ENCODE measurements at places on chromosomes 3 and 15.
A peak's percentile ranks its signal among the peaks of the same experiment; 100 is the strongest.

DNA sequence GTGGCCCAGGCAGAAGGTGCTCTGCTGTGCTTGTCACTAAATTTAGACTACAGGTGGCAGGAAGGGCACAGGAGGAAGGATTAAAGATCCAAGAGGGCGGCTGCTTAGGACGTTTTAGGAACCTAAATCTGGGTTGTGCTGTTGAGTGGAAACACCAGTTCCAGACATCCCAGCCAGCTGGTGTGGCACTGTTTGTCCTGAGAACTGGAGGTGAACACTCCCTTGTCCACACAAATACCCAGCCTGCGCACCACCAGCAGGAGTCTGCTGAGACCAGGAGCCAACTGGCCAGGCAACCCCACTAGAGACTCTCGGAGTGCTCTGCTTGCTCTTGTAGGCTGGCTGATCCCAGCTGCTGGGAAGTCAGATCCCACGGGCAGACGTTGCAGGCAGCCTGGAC lies 30.3 kb upstream of the UACA start:
- DNase-seq: no peak

GRCh38 chr3:10492364-10493201 lies 12.8 kb downstream of the ATP2B2 start:
- no peak for DNase-seq

DNA sequence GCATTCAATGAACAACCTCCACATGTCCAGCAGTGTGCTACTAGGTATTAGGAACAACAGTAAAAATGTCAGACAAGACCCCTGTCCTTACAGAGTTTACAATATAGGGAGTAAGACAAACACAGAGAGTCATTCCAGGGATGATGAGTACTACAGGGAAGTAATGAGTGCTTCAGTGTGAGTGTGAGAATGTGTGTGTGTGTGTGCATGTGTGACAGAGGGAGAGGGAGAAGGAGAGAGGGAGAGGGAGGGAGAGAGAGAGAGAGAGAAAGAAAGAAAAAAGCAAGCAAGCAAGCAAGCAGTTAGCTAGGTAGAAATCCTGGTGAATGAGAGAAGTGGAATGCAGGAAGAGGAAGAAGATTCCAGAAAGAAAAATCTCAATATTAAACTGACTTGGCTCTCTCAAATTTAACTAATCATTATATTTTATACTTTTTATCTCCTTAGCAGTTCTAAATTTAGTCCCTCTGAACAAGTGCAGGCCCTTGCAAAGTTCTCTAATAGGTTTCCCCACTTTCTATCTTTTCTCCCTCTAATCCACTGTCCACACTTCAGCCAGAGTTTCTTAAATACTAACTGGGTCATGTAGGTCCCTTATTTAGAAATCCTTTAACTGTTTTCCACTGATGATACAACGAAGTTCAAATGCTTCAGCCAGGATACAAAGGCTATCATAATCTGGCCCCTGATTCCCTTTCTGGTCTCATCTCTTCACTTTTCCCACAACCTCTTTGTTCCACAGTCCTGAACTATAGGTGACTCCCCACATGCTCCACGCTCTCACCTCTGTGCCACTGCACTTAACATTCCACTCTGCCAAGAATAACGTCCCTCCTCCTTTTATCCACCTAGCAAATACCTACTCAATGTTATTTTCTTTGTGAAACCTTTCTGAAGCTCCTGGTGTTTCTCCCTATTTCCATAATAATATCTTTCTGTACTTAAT lies 10.3 kb downstream of the DCBLD2 start:
- DNase-seq: no peak

DNA sequence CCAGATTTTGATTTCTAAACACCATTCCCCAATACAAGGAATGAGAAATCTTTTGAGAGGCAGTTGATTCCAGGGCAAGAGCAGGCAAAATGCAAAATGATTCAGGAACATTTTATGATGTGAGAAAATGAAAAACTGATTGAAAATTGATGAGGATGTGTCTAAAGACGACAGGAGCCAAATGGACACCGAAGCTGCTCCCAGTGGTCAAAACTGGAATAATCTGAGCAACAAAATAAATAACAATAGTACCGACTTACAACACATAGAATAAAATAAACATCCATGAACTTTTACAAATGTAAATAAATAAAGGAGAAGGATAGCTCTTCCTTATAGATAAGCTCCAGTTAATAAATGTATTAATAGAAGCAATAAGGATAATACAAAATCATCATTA lies 186.8 kb downstream of the OCA2 start:
- DNase-seq: no peak

- no peak for DNase-seq
Measured at GRCh38 chr3:195758721-195759353, 38.1 kb downstream of the MUC20 start.

GRCh38 chr3:122679882-122680474 lies 661 bp upstream of the PARP14 start:
- DNase-seq: peak; percentile 16

GRCh38 chr3:104594491-104594890 lies 772.2 kb upstream of the ALCAM start:
- no peak for DNase-seq

DNA sequence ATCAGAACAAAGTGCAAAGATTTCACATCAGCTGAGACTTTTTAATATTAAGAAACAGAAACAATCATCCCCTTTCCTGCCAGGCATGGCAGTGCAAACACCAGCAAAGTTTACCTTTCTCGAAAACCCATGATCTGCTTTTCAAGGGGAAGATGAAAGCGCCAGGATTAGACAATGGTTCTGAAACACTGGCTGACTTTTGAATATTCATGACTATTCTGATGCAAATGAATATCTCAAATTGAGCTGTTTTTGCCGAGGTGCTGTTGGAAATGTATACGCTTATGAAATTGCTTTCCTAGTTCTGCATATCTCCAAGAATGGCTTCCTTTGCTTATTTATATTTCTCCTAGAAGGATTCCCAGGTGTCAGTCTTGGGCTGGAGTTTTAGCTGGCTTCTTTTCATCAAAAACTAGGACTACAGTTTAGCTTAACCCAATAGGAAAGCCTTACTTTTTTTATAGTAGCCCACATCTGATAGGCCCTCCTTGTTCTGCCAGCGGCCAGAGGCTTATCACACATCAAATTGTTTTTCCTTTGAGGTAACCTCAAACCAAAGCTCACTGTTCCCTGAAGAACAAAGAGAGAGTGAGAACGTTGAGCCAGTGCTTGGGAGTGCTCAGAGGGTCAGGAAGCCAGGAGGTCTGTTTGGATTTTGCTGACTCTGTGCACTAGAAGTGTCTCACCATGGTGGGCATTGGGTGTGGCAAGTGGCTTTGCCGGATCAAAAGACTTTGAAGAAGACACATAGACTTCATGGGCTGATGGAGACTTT lies 74.0 kb upstream of the PLCL2 start:
- DNase-seq: no peak

DNA sequence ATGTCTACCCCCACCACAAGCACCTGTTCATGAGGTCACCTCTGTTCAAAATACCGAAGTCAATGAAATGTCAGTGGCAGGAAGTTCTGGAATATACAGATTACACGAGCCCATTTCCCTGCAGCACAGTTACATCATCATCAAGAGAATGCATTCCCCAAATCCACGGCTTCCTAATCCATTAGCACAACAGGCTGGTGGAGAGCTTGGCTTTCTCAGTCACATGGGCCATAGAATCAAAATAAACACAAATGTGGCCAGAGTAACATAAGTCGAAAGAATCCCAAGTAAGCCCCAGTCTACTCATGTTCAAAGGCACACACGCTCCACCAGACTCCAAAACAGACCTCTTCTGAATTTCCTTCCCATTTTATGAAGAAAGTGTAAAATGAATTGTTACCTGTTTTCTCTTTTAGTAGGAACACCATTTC lies 419.3 kb downstream of the MAGI1 start:
- DNase-seq: no peak

GRCh38 chr15:67652586-67652985 lies 110.1 kb downstream of the MAP2K5 start:
- DNase-seq: no peak

DNA sequence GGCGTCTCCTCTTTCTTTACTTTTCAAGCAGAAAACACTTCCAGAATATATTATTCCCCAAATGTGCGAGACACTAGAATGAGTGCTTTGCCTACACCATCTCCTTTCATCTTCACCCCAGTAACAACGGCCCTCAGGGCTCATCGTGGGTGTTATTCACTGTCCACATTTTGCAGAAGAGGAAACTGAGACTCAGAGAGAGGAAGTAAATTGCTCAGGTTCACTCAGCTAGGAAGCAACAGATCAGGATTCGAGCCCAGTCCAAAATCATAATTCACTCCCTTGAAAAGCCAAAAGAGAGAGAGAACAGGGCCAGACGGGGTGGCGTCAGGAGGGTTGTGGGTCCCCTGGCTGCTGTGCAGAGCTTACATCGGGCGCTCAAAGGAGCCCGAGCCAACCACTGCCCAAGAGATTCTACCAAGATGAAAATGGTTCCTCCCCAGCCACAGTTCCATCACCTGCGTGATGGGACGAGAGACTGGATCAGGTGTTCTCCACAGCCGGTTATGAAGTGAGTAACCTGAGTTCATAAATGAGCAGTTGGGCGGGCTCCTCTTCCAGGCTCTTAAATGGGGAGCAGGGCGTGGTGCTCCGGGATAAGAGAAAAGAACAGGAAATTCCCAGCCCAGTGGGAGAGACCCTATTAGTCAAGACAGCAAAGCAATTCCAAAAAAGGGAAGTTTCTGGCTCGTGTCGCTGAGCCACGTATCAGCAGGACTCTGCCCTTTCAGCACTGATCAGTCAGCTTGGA lies 48.6 kb upstream of the FLNB start:
- no peak for DNase-seq

GRCh38 chr15:73996267-73996666 lies 1.8 kb downstream of the PML start:
- no peak for DNase-seq

GRCh38 chr3:191728186-191728585 lies 267.2 kb downstream of the PYDC2 start:
- DNase-seq: no peak

DNA sequence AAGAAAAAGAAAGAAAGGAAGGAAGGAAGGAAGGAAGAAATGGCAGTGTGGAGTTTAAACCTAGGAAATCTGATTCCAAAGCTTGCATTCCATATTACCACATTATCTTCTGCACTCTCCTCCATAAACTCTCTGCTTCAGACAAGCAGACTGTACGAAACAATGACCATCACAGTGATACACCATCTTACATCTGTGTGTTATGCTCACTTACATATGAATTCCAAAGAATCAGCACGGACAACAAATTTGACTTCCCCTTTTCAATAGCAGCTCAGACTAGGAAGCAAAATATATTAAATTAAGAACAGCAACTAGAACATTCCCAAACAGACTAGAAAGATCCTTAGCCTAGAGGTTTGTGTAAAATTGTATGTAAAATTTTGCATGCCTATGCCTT lies 18.0 kb upstream of the PPM1L start:
- DNase-seq: no peak

DNA sequence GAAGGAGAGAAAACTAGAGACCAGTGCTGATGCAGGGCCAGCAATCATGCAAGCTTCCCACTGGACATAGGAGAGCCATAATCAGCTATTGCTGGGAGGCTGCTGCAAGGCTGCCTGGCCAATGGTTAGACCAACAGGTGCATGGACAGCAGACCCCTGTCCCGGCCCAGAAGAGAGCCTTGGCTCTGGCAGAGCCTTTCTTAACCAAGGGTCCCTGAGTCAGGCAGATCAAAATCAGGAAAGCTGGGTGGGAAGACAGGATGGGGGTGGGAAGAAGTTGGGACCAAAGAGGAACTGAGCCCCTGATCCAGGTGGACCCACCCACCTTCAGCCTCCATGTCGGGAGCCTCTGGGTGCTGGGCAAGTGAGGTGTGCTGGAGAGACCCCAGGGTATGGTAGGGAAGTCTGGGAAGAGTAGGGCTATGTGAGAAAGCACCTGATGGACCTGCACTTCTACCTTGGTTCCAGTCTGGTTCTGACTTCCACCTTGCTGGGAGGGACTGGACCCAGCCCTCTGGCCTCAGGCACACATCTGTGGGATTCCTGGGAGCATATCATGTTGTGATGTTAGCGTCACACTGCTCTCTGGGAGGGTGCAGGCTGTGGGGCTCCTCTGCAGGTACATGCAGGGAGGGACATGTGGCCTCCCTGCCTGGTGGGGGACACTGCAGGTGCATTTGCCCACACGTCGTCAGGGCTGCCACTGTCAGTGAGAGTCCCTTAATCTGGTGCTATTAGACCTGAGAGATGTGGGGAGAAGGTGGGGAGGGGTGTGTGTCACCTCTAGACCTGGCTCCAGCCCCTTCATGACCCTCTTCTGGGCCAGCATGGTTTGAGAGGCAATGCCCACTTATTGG lies 24.7 kb downstream of the KY start:
- no peak for DNase-seq

GRCh38 chr15:85047271-85047948 lies 65.8 kb downstream of the PDE8A start:
- peak; percentile 23 for DNase-seq

DNA sequence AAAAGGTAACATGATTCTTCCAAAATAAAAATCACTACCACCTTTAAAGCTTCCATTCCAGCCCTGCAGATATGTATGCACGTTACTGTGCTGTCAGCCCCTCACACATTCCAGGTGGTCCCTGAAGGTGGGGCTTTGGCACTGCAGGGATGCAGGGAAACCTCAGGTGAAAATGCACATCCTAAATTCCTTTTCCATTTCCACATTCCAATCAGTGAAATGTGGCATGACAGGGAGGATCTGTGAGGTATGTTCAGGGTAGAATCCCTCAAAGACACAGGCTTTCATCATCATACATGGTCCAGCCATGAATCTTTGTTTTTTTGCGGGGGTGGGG lies 45.3 kb downstream of the CCR4 start:
- DNase-seq: no peak

DNA sequence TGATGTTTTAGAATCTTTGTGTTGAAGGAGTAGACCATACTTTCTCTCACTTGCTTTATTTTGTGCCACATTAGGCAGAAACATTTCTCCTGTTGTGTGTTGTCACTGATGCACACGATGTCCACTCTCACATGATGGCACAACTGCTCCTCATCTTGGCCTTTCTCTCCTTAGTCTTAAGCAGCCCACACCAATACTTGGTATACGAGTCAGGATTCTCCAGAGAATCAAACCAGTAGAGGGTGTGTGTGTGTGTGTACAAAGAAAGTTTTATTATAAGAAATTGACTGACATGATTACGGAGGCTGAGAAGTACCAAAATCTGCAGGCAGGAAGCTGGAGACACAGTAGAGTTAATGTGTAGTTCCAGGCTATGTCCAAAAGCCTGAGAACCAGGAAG lies 187.1 kb downstream of the ALCAM start:
- no peak for DNase-seq

DNA sequence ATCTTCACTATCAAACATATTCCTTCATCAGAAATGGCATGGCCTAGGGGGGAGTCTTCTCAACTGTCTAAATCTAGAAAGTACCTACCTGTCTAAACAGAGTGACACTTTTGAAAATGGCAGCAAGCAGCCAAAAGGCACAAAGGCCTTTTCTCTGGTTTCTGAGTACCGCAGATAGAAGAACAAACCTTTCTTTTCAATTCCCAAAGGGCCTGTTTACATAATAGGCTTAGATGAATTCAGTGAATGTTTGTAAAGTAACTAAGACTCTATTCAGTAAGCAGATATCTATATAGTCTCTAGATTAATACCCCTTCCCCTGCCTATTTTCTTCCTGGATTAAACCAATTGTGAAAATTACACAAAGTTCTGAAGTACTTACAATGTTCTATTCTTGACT lies 7.1 kb downstream of the MYEF2 start:
- DNase-seq: no peak
